ENCODE measurements at places on chromosomes 2 and 18.
A peak's percentile ranks its signal among the peaks of the same experiment; 100 is the strongest.

DNA sequence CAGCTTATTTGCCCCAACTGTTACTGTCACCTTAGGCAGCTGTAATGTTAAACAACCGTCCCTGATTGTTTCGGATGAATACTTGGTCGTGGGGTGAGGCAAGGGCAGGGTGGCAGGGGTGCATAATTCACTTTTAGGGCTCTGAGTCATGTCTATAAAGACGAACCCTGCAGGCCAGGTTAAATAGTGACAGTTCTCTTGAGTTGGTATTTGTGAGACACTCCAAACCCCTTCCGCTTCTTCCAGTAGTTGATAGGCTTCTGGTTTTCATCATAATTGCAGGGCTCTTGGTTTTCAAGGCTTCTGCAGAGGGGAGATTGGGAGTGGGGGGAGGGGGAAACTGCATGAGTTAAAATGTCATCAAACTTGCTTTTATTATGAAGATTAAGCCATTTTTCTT lies 97.2 kb upstream of the TSPYL6 start:
- DNase-seq: no peak

DNA sequence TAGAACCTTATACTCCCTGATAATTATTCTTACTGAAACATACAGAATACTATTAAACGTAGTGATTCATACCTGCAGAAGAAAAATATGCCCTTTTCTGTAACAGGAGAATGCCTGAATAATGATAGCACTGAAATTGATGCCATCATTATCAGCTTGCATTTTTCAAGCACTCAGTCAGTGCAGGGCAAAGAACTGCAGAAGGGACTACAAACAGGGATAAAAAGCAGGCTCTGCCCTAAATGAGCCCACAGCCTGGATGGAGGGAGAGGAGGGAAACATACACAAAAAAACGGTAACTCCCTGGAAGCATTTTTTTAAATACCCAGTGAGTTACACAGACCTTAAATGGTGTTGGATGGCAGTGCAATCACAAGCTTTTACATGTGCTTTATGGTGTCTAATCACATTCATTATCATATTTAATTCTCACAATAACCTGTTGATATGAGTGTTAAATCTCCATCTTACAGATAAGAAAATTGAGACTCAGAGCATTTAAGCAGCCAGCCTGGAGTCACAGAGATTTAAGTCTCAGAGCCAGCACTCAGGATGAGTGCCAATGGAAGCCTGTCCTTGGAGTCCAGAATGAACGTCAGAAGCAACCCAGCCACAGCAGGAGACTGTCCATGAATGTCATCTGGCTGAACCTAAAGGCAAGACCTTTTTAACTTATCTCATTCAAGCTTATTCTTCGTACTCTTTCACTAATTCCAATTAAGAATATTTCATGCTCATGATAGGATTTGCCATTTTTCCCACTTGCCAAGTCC lies 139.3 kb upstream of the CTNNA2 start:
- no peak for DNase-seq

DNA sequence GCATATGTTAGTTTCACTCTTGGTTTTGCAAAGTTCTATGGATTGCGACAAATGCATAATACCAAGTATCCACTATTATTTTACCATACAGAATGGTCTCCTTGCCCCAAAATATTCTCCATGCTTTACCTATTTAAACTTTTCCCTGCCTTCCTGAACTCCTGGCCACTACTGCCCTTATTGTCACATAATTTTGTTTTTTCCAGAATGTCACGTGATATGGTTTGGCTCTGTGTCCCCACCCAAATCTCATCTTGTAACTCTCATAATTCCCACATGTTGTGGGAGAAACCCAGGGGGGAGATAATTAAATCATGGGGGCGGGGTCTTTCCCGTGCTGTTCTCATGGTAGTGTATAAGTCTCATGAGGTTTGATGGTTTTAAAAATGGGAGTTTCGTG lies 760.0 kb downstream of the METTL4 start:
- no peak for DNase-seq

DNA sequence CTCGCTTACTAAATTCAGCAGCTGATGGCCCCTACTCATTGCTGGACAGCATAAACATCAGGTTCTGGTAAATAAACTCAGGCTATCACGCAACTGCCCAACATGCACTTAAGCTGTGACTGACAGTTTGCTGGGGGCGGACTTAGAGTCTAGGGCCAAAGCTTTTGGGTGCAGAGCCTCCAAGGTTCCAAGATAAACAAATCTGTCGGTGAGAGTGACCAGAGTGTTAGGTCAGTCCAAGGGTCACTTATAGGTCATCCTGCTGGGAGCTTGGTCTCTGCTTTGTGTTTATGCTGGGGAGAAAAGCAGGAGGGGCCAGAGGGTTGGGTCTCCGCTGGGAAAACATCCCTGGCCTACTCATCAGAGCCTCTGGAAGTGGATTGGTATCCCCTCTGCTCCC lies 188.6 kb upstream of the GATA6 start:
- no peak for DNase-seq

DNA sequence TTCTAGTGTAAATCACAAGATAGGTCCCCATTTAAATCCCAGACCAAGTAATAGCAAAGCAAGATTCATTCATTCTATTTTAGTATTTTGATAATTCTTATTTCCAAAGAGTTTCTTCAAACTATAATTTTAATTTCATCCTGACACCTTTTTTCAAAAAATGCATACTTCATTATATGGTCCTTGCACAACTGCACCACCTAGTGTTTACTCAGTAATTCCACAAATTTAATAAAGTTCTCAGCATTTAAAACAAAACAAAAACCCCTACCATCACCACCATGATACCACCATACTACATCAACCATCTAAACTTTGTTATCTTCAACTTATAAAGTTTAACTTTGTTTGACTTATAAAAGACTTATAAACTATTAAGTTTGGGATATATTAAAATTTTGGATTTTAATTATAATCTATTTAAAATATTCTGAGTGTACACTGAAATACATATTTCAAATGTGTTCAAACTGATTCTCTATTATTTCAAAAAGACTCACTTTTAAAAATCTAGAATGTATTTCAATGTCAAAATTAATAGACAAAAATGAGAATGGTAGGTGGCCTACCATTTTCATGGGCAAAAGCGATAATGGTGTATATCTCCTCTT lies 44.2 kb downstream of the WDPCP start:
- peak; percentile 21 for DNase-seq

Measured in LHCN-M2 (cell line).